Progenitor cell of endocrine pancreas (in vitro differentiated cells): ENCODE measurements at places on chromosomes 1 and 21. TPM values are rescaled to one million over a fixed set of nuclear protein-coding genes. Genes with fewer than 3 reads are reported as not detected.

DNA sequence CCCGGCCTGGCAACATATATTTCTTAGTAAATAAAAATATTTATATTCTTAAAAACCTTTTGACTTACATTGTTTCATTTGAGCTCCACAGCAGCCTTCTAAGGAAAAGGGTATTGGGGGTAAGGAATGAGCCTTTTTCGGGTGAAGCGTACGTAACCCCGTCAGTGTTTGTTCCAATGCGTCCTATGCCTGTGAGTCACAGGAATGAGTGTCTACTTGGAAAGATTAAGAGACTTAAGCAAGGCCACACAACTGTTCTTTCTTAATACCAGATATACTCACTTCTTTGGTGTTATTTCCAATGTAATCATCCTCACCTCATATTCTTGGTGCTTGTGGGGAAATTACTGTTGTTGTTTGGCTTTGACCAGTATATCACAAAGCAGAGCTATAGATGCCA lies 22.7 kb downstream of the WDTC1 start:
- no peak overlapping the region for H3K27ac ChIP-seq
- peaks cover 5% of the 10 kb centered on the region for H3K36me3 ChIP-seq
- H3K4me3 ChIP-seq, result no peak overlapping the region
- H3K27me3 ChIP-seq, result no peaks in the 10 kb centered on the region
- peaks cover 3% of the 10 kb centered on the region for H3K4me1 ChIP-seq

Gene ILDR2
- total RNA-seq, result 1.4 and 1.7 TPM in 2 replicates

- peaks cover 50% of the 10 kb centered on the region for H3K4me1 ChIP-seq
- peaks cover 7% of the 10 kb centered on the region for H3K36me3 ChIP-seq
- DNase-seq, result no peak
- peak overlapping the region; percentile 99 for H3K27ac ChIP-seq
- H3K4me3 ChIP-seq, result peak overlapping the region; percentile 91
- no peaks in the 10 kb centered on the region for H3K27me3 ChIP-seq
These were observed 878 bp downstream of the MINDY1 start for GRCh38 chr1:151005729-151006319.

GRCh38 chr21:37445228-37445627 lies 78.7 kb downstream of the DYRK1A start:
- no peak overlapping the region for H3K4me3 ChIP-seq
- H3K27ac ChIP-seq, result no peak overlapping the region
- no peaks in the 10 kb centered on the region for H3K27me3 ChIP-seq
- peaks cover 8% of the 10 kb centered on the region for H3K36me3 ChIP-seq

Gene CFAP410
- 32.4 and 32.5 TPM in 2 replicates for total RNA-seq

- no peak overlapping the region for H3K27ac ChIP-seq
- H3K4me3 ChIP-seq, result peak overlapping the region; percentile 71
- no peak for DNase-seq
- no peaks in the 10 kb centered on the region for H3K27me3 ChIP-seq
- peaks cover 14% of the 10 kb centered on the region for H3K4me1 ChIP-seq
- peaks cover 6% of the 10 kb centered on the region for H3K36me3 ChIP-seq
These were observed 2.2 kb downstream of the CYB5R1 start for GRCh38 chr1:202964791-202965410.

DNA sequence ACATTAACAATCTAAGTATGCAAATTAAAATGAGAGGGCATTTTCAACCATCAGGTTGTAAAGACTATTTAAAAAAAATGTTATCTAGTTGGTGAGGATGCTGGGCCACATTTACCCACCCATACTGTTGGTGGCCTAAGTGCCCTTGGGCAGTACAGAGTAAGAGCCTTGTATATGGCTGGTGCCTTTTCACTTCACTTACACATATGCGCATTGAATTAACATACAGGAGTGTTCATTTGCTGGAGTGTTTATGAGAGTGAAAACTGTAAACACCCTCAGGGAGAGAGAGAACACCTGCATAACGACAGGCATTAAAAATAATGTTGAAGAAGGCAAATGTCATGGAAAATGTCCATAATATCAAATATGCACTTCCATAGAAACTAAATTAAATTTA lies 427.1 kb downstream of the PCP4 start:
- no peaks in the 10 kb centered on the region for H3K36me3 ChIP-seq
- no peaks in the 10 kb centered on the region for H3K4me1 ChIP-seq
- H3K4me3 ChIP-seq, result no peak overlapping the region
- no peak for DNase-seq
- no peaks in the 10 kb centered on the region for H3K27me3 ChIP-seq
- no peak overlapping the region for H3K27ac ChIP-seq

DNA sequence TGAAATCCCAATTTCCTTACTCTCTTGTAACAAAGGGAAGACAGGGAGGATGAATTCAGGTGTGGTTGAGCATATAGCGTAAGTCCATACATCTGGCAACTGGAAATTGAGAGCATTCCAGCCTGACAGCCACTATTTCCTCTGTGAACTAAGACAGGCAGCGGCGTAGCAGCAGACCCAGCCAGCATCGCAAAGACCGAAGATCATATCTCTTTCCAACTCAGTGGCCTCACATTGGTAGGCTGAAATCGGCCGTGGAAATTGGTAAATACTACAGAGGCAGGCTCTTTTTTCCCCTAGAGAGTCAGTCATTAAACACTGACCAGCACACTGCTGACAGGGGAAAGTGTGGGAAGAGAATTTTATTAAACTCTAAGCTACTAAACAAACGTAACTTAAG lies 43.4 kb downstream of the TARBP1 start:
- H3K27ac ChIP-seq, result no peak overlapping the region
- H3K4me1 ChIP-seq, result no peaks in the 10 kb centered on the region
- H3K27me3 ChIP-seq, result no peaks in the 10 kb centered on the region
- no peak overlapping the region for H3K4me3 ChIP-seq
- DNase-seq, result no peak
- peaks cover 28% of the 10 kb centered on the region for H3K36me3 ChIP-seq

Gene TTC39A
- total RNA-seq, result 22.4 and 26.0 TPM in 2 replicates

Gene FAM72A
- total RNA-seq, result 3.2 and 4.3 TPM in 2 replicates

Gene SPRR5
- not detected in 2 replicates for total RNA-seq

GRCh38 chr1:213122514-213122929 lies 71.5 kb downstream of the RPS6KC1 start:
- peaks cover under 1% of the 10 kb centered on the region for H3K36me3 ChIP-seq
- H3K4me3 ChIP-seq, result no peak overlapping the region
- no peak for DNase-seq

Gene SYTL1
- total RNA-seq, result 9.4 and 15.5 TPM in 2 replicates

DNA sequence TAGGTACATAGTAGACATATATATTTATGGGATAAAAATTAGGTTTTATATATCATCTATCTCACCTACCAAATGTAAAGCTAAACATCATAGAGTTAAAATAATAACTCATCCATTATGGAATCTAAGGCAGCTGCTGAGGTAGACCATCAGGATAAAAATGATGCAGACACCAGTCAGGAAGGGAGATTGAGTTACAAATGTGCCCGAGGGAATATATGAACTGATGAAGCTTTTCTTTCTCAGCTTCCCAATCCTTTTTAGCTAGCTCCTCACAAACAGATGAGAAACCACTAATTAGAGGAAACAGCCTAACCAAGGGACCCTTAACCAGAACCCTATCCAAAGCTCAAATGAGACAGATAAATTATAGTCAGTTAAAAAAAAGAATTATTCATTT lies 20.9 kb downstream of the TTLL7 start:
- DNase-seq, result no peak
- no peak overlapping the region for H3K27ac ChIP-seq
- H3K36me3 ChIP-seq, result peaks cover 41% of the 10 kb centered on the region
- peaks cover 3% of the 10 kb centered on the region for H3K4me1 ChIP-seq

GRCh38 chr1:220224033-220224432 lies 48.2 kb downstream of the RAB3GAP2 start:
- H3K36me3 ChIP-seq, result peaks cover 9% of the 10 kb centered on the region
- H3K4me3 ChIP-seq, result no peak overlapping the region
- no peak for DNase-seq
- H3K27me3 ChIP-seq, result no peaks in the 10 kb centered on the region
- peaks cover 6% of the 10 kb centered on the region for H3K4me1 ChIP-seq

- peaks cover 20% of the 10 kb centered on the region for H3K4me1 ChIP-seq
- H3K27ac ChIP-seq, result peak overlapping the region; percentile 46
- no peaks in the 10 kb centered on the region for H3K27me3 ChIP-seq
- no peak overlapping the region for H3K4me3 ChIP-seq
These were observed 50.5 kb downstream of the DMAP1 start for GRCh38 chr1:44263568-44264450.

GRCh38 chr1:99820546-99820945 lies 29.6 kb upstream of the AGL start:
- H3K27me3 ChIP-seq, result no peaks in the 10 kb centered on the region
- H3K36me3 ChIP-seq, result peaks cover 1% of the 10 kb centered on the region
- no peak overlapping the region for H3K4me3 ChIP-seq
- H3K27ac ChIP-seq, result no peak overlapping the region

Gene COL16A1
- 0.67 and 2.1 TPM in 2 replicates for total RNA-seq
